ENCODE measurements at places on chromosomes 1 and 21.

DNA sequence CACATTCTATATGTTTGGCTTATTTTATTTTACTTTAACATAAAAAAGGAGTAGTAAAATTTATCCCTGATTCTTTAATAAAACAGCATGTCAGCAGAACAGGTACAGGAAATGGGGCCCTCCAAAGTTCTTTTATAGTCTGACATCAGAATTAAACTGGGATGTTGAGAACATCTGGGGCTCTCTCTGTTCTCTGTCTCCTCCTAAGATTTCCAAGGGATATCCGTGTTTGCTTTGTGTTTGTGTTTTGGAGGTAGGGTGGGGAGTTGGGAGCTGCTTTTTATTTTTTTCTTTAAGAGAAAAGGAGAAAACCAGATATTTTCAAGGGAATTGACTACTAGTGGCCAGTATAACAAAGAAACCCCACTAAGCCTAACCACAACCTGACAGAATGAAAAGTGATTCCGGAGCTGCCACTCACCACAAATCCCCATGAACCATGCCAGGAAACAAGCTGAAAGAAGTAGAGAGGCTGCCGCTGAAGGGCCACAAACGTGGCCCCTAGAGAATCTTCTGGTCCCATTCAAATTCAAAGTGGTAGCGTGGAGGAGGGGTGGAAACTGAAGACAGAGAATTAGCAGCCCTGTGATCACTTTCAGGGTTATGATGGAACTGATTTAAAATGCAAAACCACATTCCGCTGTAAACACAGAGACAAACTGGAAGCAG is 369.6 kb upstream of the ADGRL2 start:
- DNase-seq: no peak

DNA sequence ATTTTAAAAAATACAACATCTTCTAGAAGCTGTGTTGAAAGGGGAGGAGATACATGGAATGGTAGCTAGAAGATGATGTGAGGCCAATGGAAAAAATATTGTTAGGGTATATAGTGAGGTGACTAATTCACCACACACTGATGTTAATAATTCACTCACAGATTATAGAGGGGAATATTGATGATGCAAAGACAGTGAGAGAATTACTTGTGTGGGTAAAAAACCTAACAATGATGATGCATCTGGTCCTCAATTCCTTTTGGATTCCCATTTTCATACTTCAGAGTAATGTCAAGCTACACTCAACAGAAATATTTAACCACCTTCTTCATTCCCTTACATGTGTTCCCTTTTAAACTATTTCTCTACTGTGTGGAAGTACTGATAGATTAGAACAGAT is 169.5 kb upstream of the DPYD start:
- DNase-seq: no peak

DNA sequence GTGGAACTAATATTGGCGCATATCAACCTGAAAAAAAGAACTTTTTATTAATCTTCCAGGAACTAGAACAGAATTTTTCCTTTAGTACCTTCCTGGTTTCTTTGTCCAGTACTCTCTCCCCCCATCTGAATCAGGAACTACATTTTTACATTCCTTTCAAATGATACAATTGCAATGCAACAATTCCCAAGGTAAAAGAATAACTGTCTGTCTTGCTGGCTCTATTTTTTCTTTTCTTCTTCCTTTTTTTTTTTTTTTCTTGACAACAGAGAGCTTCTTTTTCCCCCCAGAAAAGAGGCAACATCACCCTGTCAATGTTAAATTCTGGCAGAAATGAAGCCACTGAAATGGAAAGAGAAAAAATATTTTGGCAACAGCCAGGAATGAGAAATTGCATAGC is 4.5 kb upstream of the CD101 start:
- DNase-seq: no peak

GRCh38 chr1:36225283-36225899 is 1.1 kb downstream of the THRAP3 start:
- no peak for DNase-seq

DNA sequence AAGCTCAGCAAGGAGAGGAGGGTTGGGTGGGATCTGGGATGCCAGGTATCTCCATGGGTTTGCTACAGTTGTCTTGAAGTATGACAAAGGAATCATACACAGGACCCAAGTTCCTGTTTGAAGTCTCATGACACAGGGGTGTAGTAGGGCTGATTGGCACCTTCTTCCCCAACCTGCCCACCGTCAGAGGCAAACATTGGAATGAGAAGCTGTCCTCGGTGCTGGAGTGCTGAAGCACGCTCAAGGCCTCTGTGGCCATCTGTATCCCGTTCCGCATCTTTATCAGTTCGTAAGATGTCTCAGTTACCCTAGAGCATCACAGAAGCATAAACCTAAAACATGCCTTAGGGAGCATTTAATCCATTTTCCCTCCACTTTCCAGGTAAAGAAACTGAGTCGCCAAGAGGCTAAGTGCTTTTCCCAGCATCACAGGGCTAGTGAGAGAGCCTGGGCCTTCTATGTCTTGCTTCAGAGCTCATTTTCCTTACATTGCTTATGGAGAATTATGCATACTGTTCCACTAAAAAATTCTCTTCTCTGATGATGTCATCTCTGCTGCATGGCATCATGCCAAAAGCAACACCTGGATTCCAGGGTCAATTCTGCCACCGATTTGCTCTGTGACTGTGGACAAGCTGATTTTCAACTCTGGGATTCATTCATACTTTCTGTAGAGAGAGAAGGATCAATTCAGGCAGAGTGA is 34.2 kb downstream of the VWA5B1 start:
- no peak for DNase-seq

DNA sequence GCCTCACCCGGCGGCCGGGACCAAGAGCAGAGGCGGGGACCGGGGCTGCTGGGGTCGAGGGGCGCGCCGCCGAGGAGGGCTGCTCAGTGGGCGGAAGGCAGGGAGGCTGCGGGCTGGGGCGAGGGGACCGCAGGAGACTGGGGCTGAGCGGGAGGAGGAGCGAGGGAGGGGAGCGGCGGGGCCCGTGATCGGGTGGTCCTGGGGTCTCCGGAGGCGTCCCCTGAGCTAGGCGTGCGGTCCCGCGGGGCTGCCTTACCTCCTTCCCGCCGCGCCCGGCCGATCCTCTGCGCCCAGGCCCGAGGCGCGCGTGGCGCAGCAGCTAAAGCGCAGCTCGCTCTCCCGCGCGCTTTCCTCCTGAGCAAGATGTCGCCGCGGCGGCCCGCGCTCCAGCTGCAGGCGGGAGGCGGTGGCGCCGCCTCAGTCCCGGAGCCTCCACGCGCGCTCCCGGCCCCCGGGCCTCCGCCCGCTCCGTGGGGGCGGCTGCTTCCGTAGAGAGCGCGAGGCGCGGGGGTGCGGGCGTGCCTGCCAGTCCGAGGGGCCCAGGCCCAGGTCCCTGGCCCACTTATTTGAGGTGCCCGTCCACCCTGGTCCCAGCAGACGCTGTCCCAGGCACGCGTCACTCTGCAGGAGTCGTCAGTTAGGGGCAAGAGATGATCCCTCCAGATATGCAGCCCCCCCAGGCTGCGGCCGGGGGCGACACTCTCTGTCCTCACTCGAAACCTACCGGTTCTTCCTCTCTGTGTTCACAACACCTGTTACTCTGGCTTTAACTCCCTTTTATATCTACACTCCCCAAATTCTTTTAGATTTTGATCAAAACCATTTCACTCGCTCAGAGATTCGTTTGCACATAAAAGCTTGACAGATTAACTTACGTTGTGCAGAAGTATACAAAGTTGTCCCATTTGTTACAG is at the start of gene CCSAP:
Gene CCSAP (minus strand): TSS at position 392 of the 914 bp plus-strand sequence. CDS start 582 bp downstream, outside the sequence.
- DNase-seq: no peak

DNA sequence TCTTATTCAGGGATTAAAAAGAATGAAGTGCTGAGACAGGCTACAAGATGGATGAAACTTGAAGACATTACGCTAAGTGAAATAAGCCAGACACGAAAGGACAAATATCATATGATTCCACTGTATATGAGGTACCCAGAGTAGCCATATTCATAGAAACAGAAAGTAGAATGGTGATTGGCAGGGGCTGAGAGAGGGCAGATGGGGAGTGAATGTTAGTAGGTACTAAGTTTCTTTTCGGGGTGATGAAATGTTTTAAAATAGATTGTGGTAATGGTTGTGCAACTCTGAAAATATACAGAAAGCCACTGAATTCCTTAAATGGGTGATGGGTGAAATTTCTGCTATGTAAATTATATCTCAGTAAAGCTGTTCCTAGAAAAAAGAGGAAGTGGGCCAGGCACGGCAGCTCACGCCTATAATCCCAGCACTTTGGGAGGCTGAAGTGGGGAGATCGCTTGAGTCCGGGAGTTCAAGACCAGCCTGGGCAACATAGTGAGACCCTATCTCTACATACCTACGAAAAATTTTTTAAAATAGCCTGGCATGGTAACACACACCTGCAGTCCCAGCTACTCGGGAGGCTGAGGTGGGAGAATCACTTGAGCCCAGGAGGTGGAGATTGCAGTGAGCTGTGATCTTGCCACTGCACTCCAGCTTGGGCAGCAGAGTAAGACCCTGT is 15.9 kb downstream of the SLC27A3 start:
- DNase-seq: no peak

- DNase-seq: no peak
Measured at GRCh38 chr1:108955881-108956280, 7.4 kb downstream of the CLCC1 start.

GRCh38 chr21:42061195-42061985 is 9.7 kb upstream of the UMODL1 start:
- no peak for DNase-seq

GRCh38 chr1:191099696-191100095 is 622.0 kb upstream of the BRINP3 start:
- no peak for DNase-seq

GRCh38 chr1:153389401-153389800 is 1.5 kb downstream of the S100A8 start:
- DNase-seq: no peak

DNA sequence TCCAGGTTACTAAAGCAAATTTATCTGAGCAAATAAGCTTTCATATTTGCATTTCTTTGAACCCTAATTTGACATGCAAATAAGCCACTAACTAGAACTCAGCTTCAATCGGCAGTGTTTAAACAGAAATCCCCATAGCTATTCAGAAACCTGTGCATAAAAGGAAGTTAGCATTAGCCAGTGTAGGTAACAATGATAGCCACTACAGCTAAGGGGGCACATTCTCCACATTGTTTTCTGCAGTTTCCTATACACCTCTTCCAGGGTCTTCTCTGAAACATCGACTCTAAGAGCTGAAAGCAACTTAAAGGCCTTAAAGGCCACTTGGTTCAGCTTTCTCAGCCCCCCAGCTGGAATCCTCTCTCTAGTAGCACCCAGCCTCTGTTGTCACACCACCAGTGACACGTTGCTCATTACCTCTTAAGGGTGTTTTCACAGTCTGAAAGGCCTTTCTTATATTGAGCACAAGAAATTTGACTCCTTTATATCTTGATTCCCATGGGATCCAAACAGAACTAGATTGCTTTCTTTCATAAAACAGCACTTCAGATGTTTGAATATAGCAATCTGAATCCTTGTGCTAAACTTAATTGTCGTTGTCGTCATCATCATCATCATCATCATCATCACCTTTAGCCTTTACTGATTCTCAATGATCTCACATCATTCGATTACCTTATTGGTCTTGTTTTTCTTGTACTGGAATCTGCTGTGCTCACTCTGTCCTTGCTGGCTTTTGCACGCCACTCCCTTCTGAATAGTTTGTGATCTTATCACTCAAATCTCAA is 93.9 kb upstream of the DAB1 start:
- DNase-seq: no peak

DNA sequence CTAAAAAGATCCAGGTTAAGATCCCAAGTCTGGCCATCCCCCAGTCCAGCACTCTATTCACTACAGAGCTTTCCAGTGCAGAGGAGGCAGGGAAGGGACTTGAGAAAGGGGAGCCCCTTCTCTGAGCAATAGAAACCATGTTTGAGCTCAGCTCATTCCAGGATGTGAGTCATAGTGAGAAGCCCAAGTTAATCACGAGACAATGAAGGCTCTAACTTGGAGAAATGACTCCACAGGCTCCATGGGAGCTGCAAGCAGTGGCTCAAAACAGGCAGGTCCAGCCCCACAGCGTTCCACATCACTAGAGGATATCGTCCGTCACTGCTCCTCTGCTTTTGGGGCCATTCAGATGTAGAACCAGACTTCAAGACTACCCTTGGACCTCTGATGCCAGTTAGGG is 59.1 kb downstream of the CAMK2N1 start:
- no peak for DNase-seq

DNA sequence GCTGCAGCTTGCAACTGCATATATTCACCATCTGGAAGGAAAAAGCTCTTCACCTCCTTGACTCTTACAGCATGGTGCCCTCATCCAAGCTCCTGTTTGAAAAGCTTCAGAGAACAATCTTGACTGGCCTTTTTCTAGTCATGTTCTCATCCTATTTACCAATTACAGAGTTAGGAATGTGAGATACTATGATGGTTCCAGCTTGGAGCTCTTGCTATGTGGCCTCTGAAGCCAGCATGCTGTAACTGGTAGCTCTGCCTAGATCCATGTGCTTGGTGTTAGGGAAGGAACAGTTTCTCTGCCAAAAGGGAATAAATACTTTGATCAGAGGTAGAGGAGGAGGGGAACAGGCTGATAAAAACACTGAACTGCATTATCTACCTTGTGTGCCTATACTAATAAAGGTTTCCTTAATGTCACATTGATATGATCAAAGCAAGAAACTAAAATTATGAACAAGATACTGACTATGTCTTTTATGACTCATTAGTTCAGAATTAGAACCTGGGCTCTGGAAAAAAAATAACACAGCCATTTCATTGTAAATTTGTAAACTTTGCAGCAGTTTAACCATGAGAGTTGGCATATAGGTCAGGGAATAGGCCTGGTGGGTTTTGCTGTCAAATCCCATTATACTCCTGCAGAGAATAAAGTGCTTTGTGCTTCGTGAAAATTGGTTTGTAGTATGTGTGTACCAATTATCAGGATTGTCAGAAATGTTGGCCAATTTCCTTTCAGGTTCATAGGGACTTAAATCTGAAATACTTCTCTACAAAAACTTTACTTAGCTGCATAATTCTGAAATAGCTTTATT is 92.7 kb downstream of the LEPR start:
- no peak for DNase-seq

DNA sequence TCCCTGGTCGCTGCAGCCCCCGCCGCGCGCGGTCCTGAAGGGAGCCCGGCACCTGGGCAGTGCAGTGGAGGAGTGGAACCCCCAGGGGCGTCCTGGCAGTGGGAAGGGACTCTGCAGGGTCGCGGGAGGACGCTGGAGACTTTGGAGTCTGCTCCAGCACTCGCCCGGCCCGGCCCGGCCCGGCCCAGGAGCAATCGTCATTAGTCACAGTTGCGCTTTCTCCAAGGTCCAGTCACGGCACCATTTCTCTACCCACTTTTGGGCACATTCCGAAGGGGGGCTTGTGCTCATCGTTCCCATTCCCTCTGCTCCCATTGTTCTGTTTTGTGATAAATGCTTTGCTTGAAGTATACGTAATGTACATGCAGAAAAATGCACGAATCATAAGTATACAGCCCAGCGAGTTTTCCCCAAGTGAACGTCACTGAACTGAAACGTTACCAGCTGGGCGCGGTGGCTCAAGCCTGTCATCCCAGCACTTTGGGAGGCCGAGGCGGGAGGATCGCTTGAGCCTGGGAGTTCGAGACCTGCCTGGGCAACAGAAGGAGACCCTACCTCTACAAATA is 999 bp downstream of the THAP3 start:
- DNase-seq: no peak

GRCh38 chr21:25359724-25360123 is 247.6 kb downstream of the MRPL39 start:
- DNase-seq: no peak
